Sciatic nerve (tissue), 2 donors: ENCODE measurements at places on chromosomes 5 and 9. TPM values are rescaled to one million over a fixed set of nuclear protein-coding genes. Genes with fewer than 3 reads are reported as not detected.

CFAP157 gene
- total RNA-seq, result 0.80 TPM

PCDHB10 gene
- 5.3 TPM for total RNA-seq

FOXD4L3 gene
- not detected for total RNA-seq

LHX3 gene
- not detected for total RNA-seq
